ENCODE measurements at places on chromosomes 12 and 14.

DNA sequence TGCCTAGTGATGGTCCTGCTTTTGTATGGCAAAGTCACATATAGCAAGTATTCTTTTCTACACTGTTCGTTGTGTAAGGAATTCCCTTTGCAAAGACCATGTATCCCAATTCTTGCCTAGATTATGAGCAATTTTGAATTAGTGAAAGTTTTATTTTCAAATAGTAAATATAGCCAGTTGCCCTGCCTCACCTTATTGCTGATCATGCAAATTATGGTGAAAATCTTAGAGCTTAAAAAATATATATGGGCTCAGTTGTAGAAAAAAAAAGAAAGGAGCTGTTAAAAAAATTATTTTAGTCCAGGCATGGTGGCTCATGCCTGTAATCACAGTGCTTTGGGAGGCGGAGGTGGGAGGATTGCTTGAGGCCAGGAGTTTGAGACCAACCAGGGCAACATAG lies 18.8 kb downstream of the SRP54 start:
- no peak for DNase-seq

- no peak for DNase-seq
Measured at GRCh38 chr14:95662376-95663186, 23.6 kb upstream of the TCL1B start.

- DNase-seq: no peak
Measured at GRCh38 chr12:85804663-85805062, 31.5 kb downstream of the RASSF9 start.

DNA sequence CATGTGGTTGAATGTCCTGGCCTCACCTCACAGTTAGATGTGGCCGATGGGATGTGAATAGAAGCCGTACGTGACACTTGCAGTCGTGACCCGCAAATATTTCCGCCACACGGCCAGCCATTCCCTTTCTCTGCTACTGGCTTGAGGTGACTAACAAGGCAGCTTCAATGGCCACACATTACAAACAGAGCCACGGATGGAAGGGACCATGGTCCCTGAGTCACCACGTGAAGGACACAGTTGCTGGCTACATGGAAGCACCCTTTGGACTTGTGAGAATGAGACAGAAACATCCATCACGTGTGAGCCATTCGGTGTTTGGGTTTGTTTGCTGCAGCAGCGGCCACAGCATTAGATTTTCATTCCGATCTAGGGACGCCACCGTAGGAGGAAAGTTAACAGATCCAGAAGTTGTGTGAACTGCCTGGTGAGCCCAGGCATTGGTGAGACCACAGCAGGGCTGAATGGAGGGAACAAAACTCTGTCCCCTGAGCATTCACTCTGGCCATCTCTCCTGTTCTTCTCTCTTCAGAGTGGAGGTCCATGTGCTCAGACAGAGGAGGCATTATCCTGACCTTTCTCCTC lies 33.5 kb upstream of the ADGRD1 start:
- no peak for DNase-seq

- no peak for DNase-seq
Measured at GRCh38 chr14:77407158-77407557, 16.2 kb downstream of the NOXRED1 start.

DNA sequence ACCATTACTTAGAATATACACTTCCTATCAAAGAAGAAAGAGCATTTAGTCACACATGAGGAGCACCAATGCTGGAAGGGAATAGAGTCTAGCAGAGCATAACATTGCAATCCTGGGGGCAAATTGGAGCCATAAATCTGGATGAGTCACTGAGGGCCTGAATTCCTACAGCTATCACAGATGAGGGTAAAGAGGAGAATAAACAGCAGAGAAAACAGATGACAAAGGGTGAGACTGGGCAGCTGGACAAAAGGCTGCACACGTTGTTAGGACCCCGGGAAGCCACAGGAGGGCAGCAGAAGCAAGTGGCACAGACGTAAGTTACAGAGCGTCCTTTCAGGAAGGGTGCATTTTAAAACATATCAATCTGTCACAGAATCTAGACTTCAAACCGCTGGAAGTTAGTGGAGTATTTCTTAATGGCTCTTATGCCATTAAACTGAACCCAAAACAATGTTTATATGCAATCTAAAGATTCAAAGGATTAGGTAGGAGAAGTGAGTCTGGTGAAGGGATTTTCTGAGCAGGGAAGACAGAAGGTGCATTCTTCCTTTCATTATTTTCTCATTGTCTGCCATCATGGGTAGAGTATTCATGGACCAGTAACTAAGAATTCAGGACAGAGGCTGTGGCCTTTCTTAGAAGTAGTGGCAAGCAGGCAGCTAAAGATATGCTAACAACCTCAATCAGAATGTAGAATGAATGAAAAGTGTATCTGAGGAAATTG lies 159.8 kb upstream of the DAAM1 start:
- no peak for DNase-seq

- DNase-seq: no peak
Measured at GRCh38 chr12:110453569-110454296, 3.6 kb upstream of the ARPC3 start.

DNA sequence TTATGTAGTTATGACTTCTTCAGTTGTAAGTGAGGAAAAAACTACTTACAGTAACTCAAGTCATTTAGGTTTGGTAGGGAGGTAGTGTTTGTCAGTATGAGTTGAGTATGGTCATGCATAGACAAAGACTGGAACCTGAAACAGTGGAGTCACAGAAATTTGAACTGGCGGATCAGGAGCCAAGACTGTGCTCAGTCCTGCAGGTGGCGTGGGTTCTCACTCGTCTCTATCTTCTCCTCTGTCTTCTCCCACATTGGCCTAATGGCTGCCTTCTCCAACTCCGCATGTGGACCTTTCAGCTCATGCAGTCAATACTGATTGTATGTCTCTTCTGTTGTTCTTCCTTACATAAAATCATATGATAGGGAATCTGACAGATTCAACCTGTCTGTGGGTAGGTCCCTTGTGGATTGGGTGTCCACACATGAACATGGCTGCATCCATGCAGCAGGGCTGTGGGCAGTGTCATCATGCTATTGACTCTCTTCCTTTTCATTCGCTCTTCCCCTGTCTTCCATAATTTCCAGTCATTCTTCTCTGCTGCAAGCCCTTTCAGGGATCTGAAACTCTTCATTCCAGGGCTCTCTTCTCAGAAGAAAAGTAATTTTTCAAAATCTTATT lies 78.8 kb upstream of the NEDD1 start:
- no peak for DNase-seq

GRCh38 chr14:100654814-100655740 lies 67.9 kb upstream of the BEGAIN start:
- DNase-seq: no peak

GRCh38 chr12:106955377-106956047 lies at the start of gene TMEM263:
TMEM263 (plus strand) TSS chr12:106955907; CDS start chr12:106967117, 11,210 bp downstream.
- DNase-seq: peak; percentile 76

GRCh38 chr12:77489331-77489970 lies 341.2 kb upstream of the NAV3 start:
- no peak for DNase-seq

DNA sequence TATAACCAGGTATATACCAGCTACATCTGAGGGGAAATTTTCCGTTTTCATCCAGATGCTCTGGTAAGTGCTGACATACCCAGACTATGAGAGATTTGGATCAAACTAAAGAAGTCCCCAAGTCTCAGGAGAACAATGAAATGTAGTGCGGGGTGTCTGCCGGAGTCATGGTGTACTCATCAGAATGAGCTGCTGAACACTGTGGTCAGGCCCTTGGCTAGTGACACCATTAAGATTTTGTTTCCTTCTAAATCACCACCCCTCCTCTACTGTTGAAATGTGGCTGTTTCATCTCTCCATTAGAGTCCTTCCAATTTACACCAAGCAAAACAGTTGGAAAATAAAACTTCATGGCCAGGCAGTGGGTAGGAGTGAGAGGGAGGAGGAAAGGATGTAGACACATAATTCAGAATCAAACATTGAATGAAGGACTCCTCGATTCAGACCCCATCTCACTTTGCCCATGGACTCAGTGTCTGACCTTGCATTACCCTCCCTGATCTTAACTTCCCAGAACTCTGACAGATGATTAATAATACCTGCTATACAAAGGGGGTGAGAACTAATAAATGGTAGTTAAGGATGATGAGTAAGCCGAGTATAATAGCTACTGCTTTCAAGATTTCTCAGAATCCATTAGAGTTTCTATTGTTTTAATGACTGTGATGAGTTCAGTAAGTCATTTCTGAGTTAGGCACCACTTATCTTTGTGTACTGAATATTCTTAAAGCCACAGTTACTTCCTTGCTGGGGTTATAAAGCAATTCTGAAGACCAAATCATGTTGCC lies 127.4 kb downstream of the CRADD start:
- no peak for DNase-seq

- DNase-seq: no peak
Measured at GRCh38 chr14:105066240-105067071, 1.2 kb upstream of the GPR132 start.

DNA sequence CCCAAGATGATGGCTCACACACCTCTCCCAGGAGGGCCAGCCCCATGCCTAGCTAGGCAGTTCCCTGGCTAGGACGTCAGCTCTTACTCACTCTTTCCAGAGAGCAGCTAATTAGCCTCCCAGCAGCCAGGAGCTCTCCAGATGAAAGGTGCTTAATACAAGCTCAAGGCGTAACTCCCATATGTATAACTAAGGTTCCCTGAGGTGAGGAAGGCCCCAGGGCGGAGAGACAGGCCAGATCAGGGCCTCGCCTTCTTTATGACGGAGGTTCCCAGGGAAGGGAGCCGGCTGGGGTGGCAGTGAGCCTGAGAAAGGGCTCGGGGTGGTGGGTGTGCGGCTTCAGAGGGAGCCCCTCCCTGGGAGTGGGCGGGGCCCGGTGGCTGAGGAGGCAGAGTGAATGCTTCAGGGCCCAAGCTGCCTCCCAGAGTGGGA lies 26.4 kb upstream of the ZFP36L1 start:
- no peak for DNase-seq

DNA sequence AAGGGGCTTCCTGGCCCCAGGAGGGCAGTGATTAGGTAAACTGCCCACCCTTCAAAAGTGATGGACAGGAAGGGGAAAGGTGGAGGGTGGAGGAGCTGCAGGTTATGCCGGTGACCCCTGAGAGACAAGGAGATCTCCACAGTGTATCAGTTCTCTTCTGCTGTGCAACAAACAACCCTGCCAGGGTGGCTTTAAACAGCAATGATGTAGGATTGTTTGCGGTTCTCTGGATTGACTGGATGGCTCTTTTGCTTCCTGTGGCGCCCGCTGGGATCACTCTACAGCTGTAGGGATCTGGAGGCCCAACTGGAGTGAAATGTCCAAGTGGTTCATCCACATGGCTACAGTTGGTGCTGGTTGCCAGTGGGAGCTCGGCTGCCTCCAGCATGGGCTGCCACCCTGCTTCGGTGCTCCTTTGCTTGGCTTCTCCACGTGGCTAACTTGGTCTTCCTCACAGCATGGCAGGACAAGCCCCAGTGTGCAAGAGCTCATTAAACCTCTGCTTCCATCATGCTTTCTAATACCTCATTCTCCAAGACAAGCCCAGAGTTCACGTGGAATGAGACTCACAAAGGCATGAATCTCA lies 8.6 kb upstream of the ANKRD9 start:
- no peak for DNase-seq

GRCh38 chr14:95174184-95174792 lies 17.0 kb upstream of the DICER1 start:
- no peak for DNase-seq

DNA sequence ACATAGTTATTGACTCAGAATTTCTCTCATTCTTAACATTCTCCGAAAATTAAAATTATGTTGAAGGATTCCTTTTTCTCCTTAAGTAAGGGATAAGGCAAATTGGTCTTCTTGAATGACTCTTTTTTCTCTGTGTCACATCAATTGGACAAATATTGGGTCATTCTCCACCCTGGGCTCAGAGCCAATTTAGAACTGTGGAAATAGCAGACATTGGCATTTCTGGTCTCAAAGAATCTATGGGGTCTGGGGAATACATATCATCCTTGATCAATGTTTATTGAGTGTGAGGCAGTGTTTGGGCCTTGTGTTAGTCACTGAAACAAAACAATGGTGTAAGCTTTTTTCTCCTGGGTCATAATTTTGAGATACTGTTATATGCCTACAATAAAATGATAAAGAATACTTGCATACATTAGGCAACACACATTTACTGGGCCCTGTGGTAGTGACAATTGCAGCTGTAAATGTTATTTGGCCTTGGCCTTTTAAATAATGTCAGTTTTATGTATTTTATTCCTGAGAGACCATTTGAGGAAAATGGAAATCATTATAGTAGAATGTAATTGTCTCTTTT lies 414.6 kb downstream of the TMEM132D start:
- no peak for DNase-seq

DNA sequence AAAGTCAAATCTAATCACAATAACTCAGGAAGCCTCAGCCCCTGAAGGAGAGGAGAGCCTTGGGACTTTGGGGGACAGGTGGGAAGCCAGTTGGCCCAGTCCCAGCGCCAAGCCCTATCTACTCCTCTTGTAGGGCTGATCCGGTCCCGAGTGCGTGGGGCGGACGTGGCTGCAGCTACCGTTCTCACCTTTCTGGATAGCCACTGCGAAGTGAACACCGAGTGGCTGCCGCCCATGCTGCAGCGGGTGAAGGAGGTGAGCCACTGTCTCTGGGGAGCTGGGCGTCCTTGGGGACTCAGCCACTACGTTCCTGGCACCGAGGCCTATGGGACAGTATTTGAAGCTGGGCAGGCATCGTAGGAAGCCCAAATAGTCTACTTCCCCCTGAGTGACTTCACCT lies 68.4 kb downstream of the GALNT16 start:
- DNase-seq: no peak

GRCh38 chr14:92507174-92507768 lies 6.3 kb upstream of the RIN3 start:
- no peak for DNase-seq

- no peak for DNase-seq
Measured at GRCh38 chr12:91743704-91744321, 401.8 kb downstream of the BTG1 start.
